Smooth muscle cell of bladder (primary cell): ENCODE measurements at places on chromosomes 1 and 21. TPM values are rescaled to one million over a fixed set of nuclear protein-coding genes. Genes with fewer than 3 reads are reported as not detected.

Gene DYRK3
- 27.7 and 28.9 TPM in 2 replicates for total RNA-seq

Gene CFAP141
- not detected in 2 replicates for total RNA-seq

Gene MIXL1
- total RNA-seq, result not detected in 2 replicates

Gene AIM2
- not detected in 2 replicates for total RNA-seq

Gene SMIM1
- total RNA-seq, result 2.0 and 2.6 TPM in 2 replicates

Gene C1orf167
- 0.57 and 1.0 TPM in 2 replicates for total RNA-seq

Gene ATP6V1G3
- total RNA-seq, result not detected in 2 replicates

Gene COL6A1
- total RNA-seq, result 1,202 and 1,436 TPM in 2 replicates

Gene PCP4L1
- not detected in 2 replicates for total RNA-seq

Gene TMEM240
- total RNA-seq, result 2.1 and 3.3 TPM in 2 replicates

Gene CFHR4
- total RNA-seq, result under 0.01 TPM in 1 of 2 replicates, not detected in the other

Gene PTPRU
- total RNA-seq, result 18.8 and 37.9 TPM in 2 replicates

Gene MAP3K7CL
- 3.1 and 3.7 TPM in 2 replicates for total RNA-seq

Gene ABCA4
- total RNA-seq, result 0.65 and 1.8 TPM in 2 replicates

Gene FOXO6
- total RNA-seq, result under 0.01 TPM in 1 of 2 replicates, not detected in the other
